ENCODE measurements at places on chromosomes 12 and 14. TPM values are rescaled to one million over a fixed set of nuclear protein-coding genes. Genes with fewer than 3 reads are reported as not detected.

DYNC1H1 gene
- total RNA-seq = 690 TPM

DNA sequence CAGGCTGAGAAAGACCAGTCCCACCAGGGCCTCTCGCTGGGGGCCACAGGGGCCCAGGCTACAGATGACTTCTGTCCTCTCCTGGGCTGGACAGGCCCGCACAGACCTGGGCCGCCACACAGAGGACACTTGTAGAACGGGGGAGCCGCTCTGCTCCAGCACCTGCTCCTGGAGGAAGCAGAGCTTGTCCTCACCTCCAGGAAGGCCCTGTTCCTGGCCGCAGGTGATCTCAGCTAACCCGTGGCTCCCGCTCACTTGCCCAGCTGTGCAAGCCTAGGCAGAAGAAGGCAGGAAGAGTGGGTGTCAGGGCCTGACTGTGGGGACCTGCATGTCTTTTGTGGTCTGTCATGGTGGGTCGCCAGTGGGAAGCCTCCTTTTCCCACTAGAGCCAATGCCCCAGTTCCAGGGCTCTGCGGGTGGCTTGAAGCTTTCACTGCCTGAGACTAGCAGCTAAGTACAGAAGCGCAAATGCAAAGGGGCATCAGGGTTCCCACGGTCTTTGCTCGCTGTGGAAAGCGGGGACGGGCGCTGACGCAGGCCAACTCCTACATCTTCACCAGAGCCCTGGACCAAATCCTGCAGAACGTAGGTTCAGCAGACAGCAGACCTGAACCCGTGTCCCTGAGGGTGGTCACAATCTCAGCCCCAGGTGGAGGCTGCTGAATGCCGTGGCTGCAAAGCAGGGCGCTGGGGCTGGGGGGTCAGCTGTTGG is 8.8 kb upstream of the CEP170B start:
- DNase-seq = no peak

- no peak for DNase-seq
Measured at GRCh38 chr12:66241061-66242043, 52.3 kb downstream of the IRAK3 start.

KCNC2 gene
- total RNA-seq = 0.30 TPM

- no peak for DNase-seq
Measured at GRCh38 chr12:1216560-1216959, 225.5 kb downstream of the ERC1 start.
